ENCODE measurements at places on chromosomes 4 and X.

GRCh38 chr4:173057901-173058300 lies 110.7 kb upstream of the GALNT7 start:
- no peak overlapping the region for H3K27ac ChIP-seq
- no peaks in the 10 kb centered on the region for H3K4me1 ChIP-seq
- H3K36me3 ChIP-seq = no peaks in the 10 kb centered on the region
- DNase-seq = no peak
- no peak overlapping the region for H3K4me3 ChIP-seq

- H3K27ac ChIP-seq = no peak overlapping the region
- H3K36me3 ChIP-seq = peaks cover 7% of the 10 kb centered on the region
- no peaks in the 10 kb centered on the region for H3K27me3 ChIP-seq
Observed at GRCh38 chrX:123648028-123648810, 84.6 kb downstream of the THOC2 start.

- no peak for DNase-seq
- H3K36me3 ChIP-seq = no peaks in the 10 kb centered on the region
- no peak overlapping the region for H3K27ac ChIP-seq
- H3K4me3 ChIP-seq = no peak overlapping the region
Observed at GRCh38 chrX:94830717-94831116, 1156.7 kb downstream of the FAM133A start.

GRCh38 chrX:74297766-74298165 lies 6.2 kb upstream of the ZCCHC13 start:
- H3K4me3 ChIP-seq = no peak overlapping the region
- H3K27me3 ChIP-seq = no peaks in the 10 kb centered on the region
- H3K36me3 ChIP-seq = no peaks in the 10 kb centered on the region
- H3K27ac ChIP-seq = no peak overlapping the region

- H3K4me3 ChIP-seq = peak overlapping the region; percentile 57
- H3K36me3 ChIP-seq = no peaks in the 10 kb centered on the region
- peak; percentile 23 for DNase-seq
- no peaks in the 10 kb centered on the region for H3K27me3 ChIP-seq
Observed at GRCh38 chr4:100895556-100896197, 377.9 kb upstream of the EMCN start.

- no peaks in the 10 kb centered on the region for H3K4me1 ChIP-seq
- no peak overlapping the region for H3K27ac ChIP-seq
- H3K27me3 ChIP-seq = no peaks in the 10 kb centered on the region
- no peak overlapping the region for H3K4me3 ChIP-seq
- H3K36me3 ChIP-seq = no peaks in the 10 kb centered on the region
- DNase-seq = no peak
Observed at GRCh38 chr4:5366421-5366820, 315.1 kb downstream of the STK32B start.

DNA sequence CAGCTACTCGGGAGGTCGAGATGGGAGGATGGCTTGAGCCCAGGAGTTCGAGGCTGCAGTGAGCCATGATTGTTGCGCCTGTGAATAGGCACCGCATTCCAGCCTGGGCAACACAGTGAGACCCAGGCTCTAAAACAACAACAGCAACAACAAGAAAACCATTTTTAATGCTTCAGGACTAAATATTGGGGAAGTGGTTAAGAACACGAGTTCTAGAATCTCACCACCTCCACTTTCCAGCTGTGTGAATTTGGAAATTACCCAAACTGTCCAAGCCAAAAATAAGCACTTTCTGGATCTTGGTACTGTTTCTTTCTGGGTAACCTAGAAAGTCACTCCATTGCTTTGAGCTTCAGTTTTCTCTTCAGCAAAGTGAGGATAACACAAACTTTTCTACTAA lies 63.2 kb downstream of the ADGRG2 start:
- no peak for DNase-seq
- H3K36me3 ChIP-seq = no peaks in the 10 kb centered on the region

GRCh38 chrX:16112428-16112827 lies 10.9 kb upstream of the GRPR start:
- H3K4me1 ChIP-seq = peaks cover 10% of the 10 kb centered on the region
- no peak overlapping the region for H3K27ac ChIP-seq
- peak; percentile 7 for DNase-seq
- no peak overlapping the region for H3K4me3 ChIP-seq
- no peaks in the 10 kb centered on the region for H3K36me3 ChIP-seq

DNA sequence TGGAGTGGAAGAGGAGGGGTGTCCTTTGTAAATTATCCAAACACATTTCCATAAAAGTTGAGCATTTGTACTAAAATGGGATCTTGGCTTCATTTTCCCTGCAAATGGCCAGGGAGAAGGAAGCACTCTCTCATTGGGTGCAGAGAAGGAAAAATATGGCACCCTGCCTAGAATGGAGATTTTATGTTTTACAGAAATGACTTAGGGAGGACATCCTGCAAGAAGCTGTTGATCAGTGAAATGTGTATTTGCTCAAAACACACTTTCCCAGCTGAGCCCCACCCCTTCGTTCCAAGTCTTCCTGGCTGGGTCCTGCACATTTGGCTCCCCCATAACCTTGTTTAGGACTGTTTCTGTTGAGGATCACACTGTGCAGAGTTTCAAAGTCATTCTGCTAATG lies 213.5 kb upstream of the TAPT1 start:
- H3K4me1 ChIP-seq = no peaks in the 10 kb centered on the region
- DNase-seq = no peak
- no peaks in the 10 kb centered on the region for H3K36me3 ChIP-seq
- no peak overlapping the region for H3K27ac ChIP-seq
- no peaks in the 10 kb centered on the region for H3K27me3 ChIP-seq
- no peak overlapping the region for H3K4me3 ChIP-seq

GRCh38 chrX:18596096-18596495 lies 75.8 kb downstream of the RS1 start:
- H3K27ac ChIP-seq = no peak overlapping the region
- no peak overlapping the region for H3K4me3 ChIP-seq
- DNase-seq = no peak
- no peaks in the 10 kb centered on the region for H3K27me3 ChIP-seq

All from common myeloid progenitor, CD34-positive (primary cell).